ENCODE measurements at places on chromosomes 5 and 9.

DNA sequence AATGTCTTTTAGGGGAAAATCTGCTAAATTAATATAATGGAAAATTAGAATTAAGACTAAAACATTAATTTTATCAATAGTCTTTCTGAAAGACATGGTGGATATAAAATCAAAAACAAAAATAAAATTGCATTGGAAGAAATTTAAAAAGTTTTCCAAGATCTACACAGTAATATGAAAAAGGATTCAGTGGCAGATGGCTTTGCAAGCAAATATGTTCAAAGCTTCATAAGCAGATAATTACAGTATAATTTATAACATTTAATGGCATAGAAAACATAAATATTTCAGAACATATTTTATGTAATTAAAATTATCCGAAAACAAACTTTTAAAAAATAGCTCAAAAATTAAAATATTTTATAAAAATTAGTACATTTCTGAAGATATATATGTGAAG lies 512.4 kb upstream of the CYLC2 start:
- DNase-seq, result no peak

GRCh38 chr5:59274106-59274636 lies 619.4 kb downstream of the PDE4D start:
- DNase-seq, result no peak

- DNase-seq, result no peak
These were observed 76.6 kb upstream of the SPTLC1 start for GRCh38 chr9:92191801-92192200.

DNA sequence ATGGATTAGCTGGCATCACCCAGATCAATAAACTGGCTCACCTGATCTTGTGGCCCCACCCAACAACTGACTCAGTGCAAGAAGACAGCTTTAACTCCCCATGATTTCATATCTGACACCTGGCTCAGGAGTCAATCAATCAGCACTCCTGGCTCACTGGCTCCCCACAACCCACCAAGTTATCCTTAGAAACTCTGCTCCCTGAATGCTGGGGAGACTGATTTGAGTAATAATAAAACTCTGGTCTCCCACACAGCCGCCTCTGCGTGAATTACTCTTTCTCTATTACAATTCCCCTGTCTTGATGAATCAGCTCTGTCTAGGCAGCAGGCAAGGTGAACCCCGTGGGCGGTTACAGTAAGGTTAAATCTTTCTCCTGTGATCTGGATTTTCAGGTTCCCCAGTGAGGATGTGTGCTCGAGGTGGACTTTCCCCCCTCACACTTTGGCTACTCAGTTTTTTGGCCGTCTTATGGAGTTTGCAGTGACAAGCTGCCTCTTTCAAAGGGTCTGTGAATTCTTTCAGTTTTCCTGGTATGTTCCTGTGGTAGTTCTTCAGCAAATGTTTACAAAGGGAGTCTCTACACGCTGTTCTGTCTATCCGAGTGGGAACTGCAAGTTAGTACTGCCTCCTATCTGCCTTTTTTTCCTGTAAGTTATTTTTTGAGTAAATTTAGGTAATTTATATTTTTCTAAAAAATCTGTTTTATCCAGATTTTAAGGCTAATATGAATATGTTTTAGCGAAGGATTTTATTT lies 500.2 kb upstream of the NUDT12 start:
- no peak for DNase-seq

DNA sequence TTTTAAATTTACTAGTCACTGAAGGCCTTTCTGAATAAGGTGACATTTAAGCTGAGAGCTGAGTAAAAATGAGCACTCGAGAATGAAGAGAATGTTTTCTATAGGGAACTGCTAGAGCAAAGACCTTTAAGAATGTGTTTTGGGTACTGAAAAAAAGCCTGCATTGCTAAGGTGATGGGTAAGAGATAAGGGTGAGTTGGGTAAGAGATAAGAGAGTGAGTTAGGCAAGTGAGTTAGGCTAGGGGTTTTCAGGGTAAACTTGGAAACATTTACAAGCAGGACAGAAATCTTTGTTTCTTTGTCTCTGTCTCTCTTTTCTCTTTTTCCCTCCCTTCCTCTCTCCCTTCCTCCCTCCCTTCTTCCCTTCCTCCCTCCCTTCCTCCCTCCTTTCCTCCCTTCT lies 5.6 kb downstream of the RAD23B start:
- DNase-seq, result no peak

DNA sequence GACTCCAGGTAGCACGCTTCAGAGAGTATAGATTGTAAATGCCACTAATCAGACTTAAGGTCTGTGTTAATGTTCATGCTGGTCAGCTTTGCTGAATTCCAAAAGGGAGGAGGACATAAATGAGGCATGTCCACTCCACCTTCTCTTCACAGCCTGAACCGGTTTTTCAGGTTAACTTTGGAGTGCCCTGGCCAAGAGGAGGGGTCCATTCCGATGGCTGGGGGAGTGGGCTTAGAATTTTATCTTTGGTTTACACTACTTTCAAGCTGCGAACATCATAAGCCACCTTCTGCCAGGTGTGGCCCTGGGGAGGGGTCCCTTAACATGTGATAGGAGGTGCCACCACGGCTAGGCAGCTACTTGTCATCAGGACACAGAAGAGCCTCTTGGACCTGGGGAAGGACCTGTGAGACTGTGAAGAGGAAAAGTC lies 24.2 kb downstream of the ABO start:
- no peak for DNase-seq
